Adrenal gland (tissue), 19 donors: ENCODE measurements at places on chromosomes 1 and 21. TPM values are rescaled to one million over a fixed set of nuclear protein-coding genes. Genes with fewer than 3 reads are reported as not detected.

Gene LRRC8C
- 12.1 TPM for total RNA-seq

Gene CFHR3
- not detected for total RNA-seq

Gene S100B
- 11.5 TPM for total RNA-seq

Gene ZNF695
- 1.3 TPM for total RNA-seq

- H3K27me3 ChIP-seq: no peaks in the 10 kb centered on the region
- no peaks in the 10 kb centered on the region for H3K36me3 ChIP-seq
- DNase-seq: peak; percentile 57
These were observed 8.7 kb downstream of the CAPZB start for GRCh38 chr1:19476450-19477190.

- no peaks in the 10 kb centered on the region for H3K36me3 ChIP-seq
- DNase-seq: no peak
- no peak overlapping the region for H3K4me3 ChIP-seq
- peaks cover 11% of the 10 kb centered on the region for H3K27me3 ChIP-seq
- no peak overlapping the region for H3K27ac ChIP-seq
These were observed 116.7 kb downstream of the KCNN3 start for GRCh38 chr1:154753426-154753825.

- peaks cover 23% of the 10 kb centered on the region for H3K4me1 ChIP-seq
- no peak for DNase-seq
- no peaks in the 10 kb centered on the region for H3K36me3 ChIP-seq
- no peak overlapping the region for H3K27ac ChIP-seq
These were observed 37.1 kb upstream of the DOCK7 start for GRCh38 chr1:62725255-62725654.

DNA sequence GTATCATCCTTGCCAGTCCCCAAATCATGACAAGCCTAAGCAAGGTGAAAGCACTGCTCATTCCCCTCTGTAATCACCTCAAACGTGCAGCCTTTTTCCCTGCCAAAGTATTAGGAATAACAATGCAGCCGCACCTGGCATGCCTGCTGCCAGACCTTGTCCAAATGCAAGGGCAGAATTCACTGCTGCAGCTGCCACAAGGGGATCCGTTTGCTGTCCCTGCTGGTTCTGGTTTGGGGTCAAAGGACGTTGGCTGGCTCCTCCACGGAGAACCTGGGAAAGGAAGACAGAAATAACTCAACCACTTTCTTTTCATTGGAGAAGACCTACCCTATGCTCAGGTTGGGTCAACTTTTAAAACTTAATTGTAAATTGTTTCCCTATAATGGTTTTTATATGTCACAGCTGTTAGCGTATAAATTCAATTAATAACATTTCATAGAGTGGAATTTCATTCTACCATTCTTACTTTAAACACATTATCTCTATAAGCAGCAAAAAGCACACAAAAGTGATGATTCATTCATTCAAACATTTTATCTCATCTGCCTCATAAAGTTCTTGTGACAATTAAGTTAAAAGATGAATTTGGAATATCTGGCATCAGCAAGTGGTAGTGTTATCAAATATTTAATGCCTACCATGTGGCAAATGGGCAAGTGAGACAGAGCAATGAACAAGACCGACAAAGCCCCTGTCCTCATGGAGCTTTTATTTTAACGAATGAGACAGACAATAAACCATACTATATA lies 59.8 kb upstream of the SDC3 start:
- peaks cover 51% of the 10 kb centered on the region for H3K4me1 ChIP-seq
- H3K36me3 ChIP-seq: no peaks in the 10 kb centered on the region
- DNase-seq: no peak
- no peak overlapping the region for H3K27ac ChIP-seq
- no peak overlapping the region for H3K4me3 ChIP-seq

GRCh38 chr1:39085174-39085573 lies 59.0 kb downstream of the NDUFS5 start:
- H3K27me3 ChIP-seq: no peaks in the 10 kb centered on the region
- no peaks in the 10 kb centered on the region for H3K36me3 ChIP-seq
- DNase-seq: no peak
- no peak overlapping the region for H3K4me3 ChIP-seq
- peaks cover 4% of the 10 kb centered on the region for H3K4me1 ChIP-seq

DNA sequence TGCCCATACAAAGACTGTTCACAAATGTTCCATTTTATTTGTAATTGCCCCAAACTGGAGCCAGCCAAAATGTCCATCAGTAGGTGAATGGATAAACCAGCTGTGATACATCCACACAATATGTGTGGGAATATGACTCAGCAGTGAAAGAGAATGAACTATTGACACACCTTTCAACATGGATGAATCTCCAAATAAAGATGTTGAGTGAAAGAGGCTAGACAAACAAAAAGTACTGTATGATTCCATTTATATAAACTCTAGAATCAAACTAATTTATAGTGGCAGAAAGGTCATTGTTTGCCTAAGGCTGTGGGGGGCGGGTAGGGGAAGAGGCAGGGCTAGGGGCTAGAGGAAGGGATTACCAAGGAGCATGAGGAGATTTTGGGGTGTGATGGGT lies 4.5 kb downstream of the DHCR24 start:
- H3K4me3 ChIP-seq: no peak overlapping the region
- H3K4me1 ChIP-seq: peaks cover 30% of the 10 kb centered on the region
- DNase-seq: no peak
- H3K36me3 ChIP-seq: no peaks in the 10 kb centered on the region
- H3K27me3 ChIP-seq: no peaks in the 10 kb centered on the region
- H3K27ac ChIP-seq: peak overlapping the region; percentile 95
